RWPE1 (cell line): ENCODE measurements at places on chromosomes 3 and 15.

DNA sequence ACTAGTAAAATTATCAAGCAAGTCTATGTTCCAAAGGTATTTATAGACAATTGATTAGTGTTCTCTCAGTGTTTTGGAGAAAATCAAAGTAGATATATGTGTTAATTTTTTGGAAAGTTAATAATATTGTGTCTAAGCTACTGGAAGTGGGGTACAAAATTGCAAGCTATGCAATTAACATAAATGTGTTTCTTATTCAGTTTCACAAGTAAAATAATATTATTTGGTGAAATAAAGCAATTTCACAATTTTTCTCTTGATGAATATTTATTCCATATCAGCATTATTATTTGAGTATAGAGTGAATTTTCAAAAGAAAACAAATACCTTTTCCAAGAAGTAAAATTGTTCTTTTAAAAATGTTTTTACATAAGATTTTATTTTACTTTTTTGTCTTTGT, 1047.7 kb downstream of the TBL1XR1 start:
- no peak for DNase-seq

DNA sequence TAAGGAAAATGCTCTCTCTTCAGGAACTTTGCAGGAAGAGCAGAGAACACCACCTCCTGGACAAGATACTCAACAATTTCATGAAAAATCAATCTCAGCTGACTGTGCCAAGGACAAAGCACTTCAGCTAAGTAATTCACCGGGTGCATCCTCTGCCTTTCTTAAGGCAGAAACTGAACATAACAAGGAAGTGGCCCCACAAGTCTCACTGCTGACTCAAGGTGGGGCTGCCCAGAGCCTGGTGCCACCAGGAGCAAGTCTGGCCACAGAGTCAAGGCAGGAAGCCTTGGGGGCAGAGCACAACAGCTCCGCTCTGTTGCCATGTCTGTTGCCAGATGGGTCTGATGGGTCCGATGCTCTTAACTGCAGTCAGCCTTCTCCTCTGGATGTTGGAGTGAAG, 200.5 kb downstream of the AKAP13 start:
- no peak for DNase-seq

DNA sequence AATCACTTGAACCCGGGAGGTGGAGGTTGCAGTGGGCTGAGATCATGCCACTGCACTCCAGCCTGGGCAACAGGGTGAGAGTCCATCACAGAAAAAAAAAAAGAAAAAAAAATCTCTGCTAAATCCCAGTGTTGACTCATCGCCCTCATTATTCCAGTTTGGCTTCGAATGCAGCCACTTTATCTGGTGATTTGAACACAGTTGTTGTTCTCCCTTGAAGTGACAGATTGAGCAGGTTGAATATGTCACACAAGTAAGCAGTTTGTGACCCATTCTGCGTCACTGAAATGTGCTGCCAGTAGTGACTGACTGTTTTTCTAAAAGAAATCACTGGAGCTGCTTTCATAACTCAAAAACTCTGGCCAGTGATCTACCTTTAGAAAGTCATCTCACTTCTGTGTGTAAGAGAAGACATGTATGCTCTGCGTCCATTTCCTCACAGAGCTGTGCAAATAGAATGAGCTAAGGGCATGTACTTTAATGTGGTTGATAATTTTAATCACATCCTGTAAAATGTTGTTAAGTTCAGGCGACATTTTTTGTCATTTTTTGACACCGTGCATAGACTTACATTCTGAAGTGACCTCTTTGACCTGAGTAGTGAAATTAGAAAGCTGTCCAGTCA, 12.5 kb downstream of the DOCK3 start:
- no peak for DNase-seq

DNA sequence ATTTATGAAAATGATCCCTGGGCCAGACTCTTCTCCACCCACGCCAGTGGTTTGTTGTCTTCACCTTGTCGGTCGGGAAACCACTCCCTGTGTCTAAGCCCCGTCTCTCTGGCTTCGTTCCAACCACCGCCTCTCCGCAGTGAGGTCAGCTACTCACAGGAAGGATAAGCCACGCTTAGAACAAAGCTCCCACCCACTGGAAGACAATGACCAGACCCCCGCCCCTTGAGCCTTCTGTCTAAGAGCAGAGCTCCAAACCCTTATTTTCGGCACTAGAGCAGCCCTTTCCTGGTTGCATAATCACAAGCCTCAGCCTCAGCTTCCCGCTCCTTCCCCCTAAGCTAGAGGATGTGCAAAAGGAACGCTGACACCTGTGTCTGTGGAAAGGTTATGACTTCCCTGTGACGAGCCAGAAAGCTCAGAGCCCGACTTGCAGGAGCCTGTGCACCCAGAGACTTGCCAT, 114.9 kb upstream of the MEF2A start:
- DNase-seq: no peak

DNA sequence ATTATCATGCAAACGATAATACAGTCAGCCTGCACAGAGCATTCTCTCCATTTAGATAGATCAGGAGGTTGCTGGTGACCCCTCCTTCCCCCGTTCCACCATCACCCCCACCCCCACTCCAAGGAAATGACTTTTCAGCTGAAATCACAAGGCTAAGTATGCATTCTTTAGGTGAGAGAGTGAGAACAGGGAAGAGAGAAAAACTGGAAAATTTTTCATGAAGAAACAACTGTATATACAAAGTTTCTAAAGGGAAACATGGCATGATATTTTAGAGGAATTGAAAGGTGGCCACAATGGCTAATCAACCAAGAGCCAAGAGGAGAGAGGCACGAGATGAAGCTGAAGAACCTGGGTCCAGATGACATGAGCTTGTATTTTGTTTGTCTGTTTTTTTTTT, 22.2 kb downstream of the BCL2A1 start:
- no peak for DNase-seq

DNA sequence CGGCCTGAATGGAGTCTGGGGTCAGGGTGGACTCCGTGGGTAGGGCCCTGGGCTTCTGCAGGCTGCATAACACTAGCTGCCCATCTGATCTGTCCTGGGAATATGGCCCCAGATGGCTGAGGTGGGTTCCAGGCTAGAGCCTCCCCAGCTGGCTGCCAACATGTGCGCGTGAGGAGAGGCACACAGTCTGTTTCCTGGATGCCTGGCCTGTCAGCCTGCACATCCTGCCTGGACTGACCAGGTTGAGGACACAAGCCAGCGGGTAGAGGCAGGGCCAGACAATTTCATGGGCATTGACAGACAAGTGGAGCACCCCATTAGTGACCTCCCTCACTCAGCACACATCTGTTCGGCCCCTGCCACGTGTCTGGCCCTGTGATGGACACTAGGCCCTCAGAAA, 29.8 kb upstream of the RPL29 start:
- DNase-seq: no peak

GRCh38 chr15:69881766-69882165, 216.0 kb downstream of the TLE3 start:
- DNase-seq: no peak

DNA sequence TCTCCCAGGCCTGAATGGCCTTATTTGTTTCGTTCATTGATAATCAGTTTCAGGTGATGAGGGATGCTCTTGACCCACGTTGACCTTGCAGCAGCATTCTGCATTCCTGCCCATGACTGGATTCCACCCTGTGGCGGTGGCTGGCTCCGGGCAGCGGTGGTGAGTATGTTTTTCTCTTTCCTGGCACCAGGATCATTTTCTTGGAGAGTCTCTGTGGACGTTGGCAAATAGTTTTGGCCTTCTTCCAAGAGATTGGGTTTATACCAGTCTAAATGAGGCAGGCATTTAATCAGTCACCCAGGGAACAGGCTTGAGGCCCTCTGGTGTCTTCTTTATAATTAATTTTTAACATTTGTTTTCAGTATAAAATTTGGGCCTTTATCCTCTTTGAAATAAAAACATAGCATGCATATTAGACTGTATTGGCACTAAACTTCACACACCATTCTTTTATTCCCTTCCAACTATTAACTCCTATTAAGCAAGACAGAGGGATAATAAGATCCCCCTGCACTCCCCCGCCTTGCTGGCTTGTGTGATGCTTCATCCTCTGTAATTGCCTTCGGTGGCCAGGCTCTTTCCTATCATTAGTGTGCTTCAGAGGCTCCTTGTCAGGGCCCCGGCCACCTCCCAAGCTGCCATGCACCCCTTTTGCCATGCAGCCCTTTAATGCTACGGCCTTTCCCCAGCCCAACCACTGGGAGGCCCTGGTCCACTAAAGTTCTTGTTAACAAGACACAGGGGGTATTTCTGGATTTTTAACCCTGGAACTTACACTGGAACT, 176.2 kb upstream of the TOPAZ1 start:
- peak; percentile 66 for DNase-seq

DNA sequence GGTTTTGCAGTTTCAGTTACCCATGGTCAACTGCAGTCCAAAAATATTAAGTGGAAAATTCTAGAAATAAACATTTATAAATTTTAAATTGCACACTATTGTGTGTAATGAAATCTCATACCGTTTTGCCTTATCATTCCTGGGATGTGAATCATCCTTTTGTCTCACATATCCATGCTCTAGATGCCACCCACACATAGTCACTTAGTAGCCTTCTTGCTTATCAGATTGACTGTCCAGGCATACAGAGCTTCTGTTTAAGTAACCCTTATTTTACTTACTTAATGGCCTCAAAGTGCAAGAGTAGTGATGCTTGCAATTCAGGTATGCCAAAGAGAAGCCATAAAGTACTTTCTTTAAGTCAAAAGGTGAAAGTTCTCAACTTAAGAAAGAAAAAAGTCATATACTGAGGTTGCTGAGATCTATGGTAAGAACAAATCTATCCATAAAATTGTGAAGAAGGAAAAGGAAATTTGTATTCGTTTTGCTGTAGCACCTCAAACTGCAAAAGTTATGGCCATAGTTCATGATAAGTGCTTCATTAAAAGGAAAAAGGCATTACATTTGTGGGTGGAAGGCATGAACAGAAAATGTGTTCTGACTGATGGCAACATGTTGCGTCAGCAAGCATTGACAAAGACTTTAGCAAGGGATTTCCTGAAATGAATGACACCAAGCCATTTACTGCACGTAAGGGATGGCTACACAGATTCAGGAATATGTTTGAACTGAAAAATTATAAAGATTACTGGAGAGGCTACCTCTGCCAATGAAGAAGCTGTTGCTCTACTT, 43.8 kb downstream of the SPATA16 start:
- DNase-seq: no peak

DNA sequence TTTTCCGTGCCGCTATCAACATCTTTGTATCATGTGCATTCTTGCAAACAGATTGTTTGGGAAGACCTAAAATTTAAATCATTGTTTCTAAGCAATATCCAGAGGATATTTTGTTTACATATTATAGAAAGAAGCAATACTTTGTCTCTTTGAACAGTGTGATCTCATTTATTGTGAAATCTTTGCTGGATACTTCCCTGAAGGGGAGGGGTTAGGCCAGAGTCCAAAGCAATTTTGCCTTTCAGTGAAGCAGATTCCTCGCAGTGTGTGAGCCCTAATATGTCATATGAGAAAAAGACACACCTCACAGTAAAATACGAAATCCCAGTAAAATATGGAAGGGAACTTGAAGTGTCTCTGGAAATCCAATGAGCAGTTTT, 158.7 kb upstream of the SLCO3A1 start:
- peak; percentile 18 for DNase-seq

DNA sequence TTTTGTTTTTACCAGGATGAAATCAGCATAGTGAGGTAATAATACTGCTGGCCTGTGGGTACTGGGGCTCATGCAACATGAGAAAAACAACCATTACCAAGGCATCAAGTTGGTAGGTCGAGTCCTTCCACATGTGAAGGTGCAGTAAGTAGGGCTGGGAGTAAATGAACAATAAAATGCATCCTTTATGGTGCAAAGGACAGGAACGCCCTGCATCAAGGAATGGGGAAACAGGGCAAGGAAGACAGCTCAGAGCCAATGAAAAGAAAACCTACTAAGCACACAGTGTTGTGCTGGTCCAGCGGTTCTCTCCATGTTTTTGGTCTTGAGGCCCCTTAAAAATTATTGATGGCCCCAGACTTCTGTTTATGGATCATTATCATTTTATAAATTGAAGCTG, 168.5 kb upstream of the TPM1 start:
- no peak for DNase-seq

GRCh38 chr3:54086652-54087405, 35.5 kb upstream of the CACNA2D3 start:
- no peak for DNase-seq

DNA sequence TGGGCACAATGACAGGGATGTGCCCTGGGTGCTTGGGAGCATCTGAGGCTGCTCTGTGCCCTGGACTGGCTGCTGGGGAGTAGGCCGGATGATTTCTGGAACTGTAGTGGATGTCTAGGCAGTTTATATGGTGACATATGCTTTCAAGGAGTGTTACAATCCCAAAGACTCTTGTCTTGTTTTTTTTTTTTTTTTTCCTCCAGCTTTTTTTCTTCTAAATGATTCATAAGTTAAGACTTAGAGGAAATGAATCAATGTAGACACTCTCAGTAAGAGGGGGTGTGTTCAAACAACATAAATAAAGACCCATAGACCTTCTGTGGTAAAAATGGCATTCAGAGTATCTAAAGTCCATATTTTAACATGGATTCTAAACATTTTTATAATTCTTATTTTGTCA, 706.1 kb upstream of the GOLIM4 start:
- peak; percentile 47 for DNase-seq

DNA sequence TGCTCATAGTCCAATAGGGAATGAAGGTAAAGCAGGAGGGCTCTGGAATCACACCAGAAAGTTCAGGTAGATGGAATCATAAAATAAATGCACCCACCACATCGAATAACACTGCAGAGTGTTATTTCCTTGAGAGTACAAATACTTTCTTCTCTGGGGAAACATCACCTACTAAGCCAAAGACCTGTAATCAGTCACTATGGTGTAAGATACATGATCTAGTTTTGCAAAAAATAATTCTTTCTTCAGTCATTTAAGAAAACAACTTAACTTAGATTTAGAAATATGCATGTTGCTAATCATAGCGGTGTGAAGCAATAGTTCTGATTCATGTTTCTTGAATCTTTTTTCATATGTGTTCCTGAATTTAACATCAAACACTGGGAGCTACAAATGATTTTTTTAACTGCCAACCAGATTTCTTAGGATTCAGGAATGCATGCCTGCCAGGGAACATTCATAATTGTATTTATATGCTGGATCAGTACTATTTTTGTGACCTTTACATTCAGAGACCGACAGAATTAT, 40.2 kb upstream of the MEIS2 start:
- DNase-seq: no peak

- DNase-seq: peak; percentile 63
Observed at GRCh38 chr3:149969110-149969939, 1.4 kb downstream of the PFN2 start.

GRCh38 chr3:12452361-12453330, 31.6 kb upstream of the TSEN2 start:
- DNase-seq: no peak

DNA sequence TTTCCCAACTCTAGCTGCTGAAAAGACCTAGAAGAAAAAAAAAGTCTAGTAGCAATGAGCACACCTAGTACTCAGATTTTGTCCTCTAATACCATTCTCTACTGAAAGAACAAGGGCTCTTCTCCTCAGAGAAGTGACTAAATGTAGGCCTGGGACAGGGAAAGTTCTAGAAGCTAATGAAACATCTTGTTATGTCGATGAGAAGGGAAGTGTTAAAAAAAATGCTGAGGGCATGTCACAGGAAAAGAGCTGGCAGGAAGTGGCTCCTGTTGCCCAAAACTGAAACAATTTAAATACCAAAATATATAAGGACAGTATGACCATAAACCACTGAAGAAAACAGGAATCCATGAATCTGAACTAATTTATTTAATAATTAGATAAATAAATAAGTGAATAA, 581.4 kb upstream of the TBL1XR1 start:
- no peak for DNase-seq
